HuH-7.5 (cell line): ENCODE measurements at places on chromosomes 1 and 21.
A peak's percentile ranks its signal among the peaks of the same experiment; 100 is the strongest.

DNA sequence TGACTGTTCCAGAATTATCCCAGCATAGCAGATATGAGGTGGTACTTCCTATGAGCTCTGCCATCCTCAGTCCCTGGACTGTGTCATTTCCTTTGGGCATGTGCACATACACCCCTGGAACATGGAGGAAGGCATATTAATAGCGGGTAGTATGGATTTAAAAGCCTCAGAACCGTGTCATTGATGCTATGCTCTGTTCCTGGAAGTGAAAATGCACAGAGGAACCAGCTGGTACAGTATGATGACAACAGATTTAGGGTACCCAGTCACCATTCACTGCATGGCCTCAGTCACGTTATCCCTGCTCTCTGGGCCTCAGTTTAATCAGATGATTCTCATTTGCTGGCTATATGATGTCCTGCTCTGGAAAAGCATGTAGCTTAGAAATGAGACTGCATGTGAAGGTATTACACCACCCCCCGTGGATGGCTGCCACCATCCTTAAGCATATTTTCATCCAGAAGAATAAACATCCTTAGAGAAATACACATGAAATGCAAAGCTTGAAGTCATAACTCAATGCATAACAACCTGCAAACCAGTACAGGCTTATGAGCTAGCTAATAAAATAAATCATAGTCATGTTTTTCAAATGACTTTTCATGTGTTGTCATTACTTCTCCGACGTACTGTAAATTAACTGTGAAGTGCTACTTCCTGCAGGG lies 37.8 kb downstream of the SETD4 start:
- DNase-seq: no peak

- no peak for DNase-seq
These were observed 2.5 kb downstream of the TMEM63A start for GRCh38 chr1:225879521-225880221.

DNA sequence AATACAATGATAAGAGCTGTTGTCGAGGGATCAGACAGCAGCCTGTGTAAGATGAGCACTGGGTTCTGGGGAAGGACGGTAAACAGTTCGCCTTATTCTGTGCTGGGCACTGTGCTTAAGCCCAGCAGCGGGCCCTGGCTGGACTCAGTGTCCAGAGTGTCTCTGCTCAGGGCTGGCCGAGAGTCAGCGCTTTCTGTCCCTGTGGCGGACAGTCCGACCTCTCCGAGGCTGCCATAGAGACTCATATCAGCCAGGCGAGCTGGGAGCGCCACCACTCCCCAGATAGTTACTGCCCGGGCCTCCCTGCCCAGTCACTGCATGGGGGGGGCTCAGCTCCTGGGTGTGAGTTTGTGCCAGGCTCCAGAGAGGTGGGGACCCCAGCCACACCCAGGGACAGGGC lies 14.7 kb upstream of the NPHP4 start:
- no peak for DNase-seq

- no peak for DNase-seq
These were observed 163.6 kb upstream of the C1orf21 start for GRCh38 chr1:184223216-184223615.

GRCh38 chr1:1365875-1366698 lies 7.7 kb upstream of the MXRA8 start:
- DNase-seq: no peak

- no peak for DNase-seq
These were observed 479.9 kb upstream of the PLXNA2 start for GRCh38 chr1:208724079-208724478.

DNA sequence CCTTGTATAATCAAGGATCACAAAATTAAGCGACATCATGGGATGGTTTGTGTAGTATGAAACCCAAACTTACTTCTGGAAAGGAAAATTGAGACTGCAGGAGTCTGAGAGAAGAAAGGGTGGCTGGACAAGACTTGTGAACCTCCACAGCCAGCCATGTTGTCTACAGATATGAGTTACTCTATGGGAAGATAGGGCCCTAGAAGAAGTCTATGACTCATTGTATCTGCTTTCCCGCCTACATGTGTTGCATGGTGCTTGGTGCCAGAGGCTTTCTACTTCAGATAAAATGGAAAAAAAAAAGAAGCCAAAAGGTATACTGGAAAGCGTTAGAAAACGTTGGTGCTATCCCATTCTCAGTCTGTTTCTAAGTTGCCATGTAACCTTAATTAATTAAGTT lies 18.7 kb upstream of the OR6N2 start:
- DNase-seq: no peak

- no peak for DNase-seq
These were observed 37.3 kb downstream of the C1orf21 start for GRCh38 chr1:184424157-184424556.

GRCh38 chr21:44450999-44451398 lies 4.3 kb upstream of the LRRC3 start:
- no peak for DNase-seq

DNA sequence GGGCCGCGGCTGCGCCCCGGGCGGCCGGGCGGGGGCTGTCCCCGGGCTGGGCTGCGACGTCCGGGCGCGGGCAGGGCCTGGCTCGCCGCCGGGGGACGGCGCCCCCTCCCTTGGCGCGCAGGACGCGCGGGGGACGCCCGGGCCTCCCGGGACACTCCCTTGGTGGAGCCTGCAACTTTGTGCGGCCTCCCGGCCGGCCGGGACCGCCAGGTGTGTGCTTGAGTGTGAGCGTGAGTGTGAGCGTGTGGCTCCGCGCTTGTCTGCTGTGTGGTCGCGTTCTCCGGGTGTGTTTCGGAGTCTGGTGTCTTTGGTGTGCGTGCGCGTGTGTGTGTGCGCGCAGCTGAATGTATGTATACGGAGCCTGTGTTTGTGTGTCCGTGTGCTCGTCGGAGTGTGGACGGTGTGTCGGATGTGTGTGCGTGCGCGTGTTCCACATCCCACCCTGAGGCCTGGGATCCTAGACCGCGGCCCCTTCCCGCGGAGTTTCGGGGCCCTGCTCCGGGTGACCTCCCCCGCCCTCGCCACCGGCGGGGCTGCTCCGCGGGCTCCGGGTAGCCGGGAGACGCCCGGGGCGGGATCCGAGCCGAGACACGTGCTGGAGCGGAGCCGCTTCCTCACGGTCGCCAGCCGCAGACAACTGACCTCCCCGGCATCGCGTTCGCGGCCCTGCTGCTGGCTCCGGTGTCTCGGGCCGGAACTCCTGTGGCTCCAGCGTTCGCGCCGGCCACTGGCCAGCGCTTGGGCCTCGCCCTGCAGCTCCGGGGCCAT lies 1.7 kb downstream of the PTPRU start:
- DNase-seq: peak; percentile 69

GRCh38 chr21:45387506-45387905 lies 17.5 kb upstream of the COL18A1 start:
- no peak for DNase-seq

DNA sequence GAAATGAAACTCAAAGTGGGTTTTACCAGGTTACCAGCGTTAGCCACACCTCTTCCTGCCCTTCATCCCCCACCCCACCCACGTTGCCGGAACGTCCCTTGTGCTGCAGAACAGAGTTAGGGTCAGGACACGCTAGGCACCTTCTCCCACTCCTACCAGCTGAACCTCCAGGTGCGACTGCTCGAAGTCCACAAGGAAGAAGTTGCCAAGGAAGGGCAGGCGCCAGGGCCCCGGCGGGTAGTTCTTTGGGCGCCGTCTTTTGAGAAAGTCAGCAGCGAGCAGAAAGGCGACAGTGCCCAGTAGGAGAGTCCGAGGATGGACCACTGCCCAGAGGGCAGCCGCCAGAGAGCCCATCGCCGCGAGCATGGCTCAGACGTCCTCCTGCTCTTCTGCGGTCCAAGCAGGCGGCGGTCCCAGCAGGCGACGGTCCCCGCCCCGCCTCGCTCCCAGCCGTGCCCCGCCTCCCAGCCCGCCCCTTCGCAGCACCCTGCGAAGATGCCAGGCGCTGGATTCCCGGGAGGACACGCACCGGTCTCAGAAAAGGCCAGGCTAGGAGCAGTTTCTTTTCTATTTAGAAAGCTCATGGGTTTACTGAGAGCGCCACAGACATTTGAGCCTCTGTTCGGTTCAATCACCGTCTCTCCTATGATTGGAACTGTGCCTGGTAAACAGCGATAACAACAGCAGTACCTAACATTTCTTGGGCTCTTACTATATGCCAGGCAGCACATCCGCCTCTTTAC lies at the start of gene CYP2J2:
TSS of gene CYP2J2 (minus strand) at position 393 of the 743 bp plus-strand sequence. CDS start at position 366, 27 bp downstream.
- peak; percentile 24 for DNase-seq

DNA sequence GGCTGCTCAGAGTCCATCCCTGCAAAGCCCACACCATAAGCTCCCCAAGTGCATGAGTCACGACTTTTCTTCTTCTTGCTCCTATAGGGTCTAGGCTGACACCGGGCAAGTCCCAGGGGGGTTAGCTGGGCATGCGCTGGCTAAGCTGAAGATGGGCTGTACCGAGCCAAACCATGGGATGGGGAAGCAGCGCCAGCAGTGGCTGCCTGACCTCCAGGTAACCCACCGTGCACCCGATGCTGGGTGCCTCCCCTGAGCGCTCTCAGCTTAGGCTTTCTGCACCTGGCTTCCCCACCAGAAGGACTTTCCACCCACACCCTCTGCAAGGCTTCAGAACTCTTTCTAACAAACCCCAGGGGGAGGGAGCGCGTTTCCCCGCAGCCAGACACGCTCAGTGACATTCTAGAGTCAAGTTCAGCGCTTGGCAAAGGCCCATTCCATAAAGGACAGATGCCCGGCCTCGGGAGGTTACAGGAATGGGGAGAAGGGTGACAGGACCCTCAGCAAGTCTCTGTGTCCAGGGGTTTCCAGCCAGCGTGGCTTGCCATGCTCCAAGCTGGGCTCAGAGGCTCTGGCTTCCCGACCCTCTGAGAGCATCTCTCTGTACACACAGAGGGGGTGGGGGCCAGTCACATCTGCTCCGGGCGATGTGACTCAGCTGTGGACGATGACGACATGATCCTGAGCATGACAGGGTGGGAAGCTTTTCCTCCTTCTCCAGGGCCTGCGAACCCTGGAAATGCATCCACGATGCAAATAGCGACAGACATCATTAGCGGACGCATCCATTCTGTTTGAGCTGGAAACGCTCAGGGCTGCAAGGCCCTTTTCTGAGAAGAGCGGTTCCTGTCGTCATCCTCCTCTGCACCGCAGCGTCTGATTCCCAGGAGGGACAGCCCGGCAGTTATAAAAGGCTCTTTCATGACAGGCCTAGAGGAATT lies 107.8 kb downstream of the SIK1 start:
- no peak for DNase-seq

- no peak for DNase-seq
These were observed 23.4 kb upstream of the ARF1 start for GRCh38 chr1:228058949-228059633.

GRCh38 chr1:12552111-12552888 lies 65.7 kb downstream of the DHRS3 start:
- DNase-seq: no peak

DNA sequence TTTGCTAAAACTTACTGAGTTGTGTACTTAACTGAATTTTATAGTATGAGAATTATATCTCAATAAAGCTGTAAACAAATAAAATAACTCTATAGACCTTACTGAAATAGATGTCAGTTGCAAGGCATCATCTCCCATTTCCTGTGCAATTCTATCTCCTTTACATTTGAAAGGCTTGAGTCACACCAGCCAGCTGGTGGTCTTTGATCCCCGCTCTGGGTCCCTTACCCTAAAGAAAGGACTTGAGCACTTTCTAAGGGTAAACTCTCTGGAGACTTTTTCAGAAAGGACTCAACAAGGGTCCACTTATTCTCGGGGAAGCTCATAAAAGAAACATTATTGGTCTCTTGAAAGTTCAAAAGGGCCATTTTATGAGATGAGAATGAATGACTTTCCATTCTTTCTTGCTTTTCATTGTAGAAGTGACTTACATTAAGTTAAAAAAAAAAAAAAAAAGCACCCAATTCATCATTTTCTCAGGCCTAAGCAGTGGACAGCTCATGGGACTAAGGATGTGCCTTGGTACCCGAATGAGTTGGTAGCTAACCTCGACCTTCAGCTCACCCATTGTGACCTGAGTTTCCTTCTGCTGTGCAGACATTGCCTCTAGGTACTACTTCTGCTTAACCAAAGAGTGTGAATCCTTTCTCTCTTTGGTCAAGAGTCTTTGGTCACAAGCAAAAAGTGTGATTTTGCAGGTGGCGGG lies 147.0 kb upstream of the COA6 start:
- no peak for DNase-seq

DNA sequence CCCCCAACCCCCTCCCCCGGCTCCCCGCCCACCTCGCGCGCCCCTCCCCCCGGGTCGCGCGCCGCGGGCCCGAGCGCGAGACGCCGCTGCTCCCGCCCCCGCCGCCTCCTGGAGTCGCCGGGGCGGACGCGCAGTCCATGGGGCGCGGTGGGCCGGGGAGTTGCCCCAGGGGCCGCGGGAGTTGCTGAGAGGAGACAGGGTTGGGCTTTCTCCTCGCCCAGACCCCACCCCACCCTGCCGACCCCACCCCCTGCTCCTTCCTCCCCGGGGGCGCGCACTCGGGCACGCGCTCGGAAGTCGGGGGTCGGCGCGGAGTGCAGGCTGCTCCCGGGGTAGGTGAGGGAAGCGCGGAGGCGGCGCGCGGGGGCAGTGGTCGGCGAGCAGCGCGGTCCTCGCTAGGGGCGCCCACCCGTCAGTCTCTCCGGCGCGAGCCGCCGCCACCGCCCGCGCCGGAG lies at the start of gene LAMC1:
TSS of gene LAMC1 (plus strand) at position 275 of the 455 bp plus-strand sequence. CDS start 297 bp downstream, outside the sequence.
- DNase-seq: peak; percentile 80

GRCh38 chr1:61213245-61214011 lies 131.1 kb downstream of the NFIA start:
- DNase-seq: no peak

DNA sequence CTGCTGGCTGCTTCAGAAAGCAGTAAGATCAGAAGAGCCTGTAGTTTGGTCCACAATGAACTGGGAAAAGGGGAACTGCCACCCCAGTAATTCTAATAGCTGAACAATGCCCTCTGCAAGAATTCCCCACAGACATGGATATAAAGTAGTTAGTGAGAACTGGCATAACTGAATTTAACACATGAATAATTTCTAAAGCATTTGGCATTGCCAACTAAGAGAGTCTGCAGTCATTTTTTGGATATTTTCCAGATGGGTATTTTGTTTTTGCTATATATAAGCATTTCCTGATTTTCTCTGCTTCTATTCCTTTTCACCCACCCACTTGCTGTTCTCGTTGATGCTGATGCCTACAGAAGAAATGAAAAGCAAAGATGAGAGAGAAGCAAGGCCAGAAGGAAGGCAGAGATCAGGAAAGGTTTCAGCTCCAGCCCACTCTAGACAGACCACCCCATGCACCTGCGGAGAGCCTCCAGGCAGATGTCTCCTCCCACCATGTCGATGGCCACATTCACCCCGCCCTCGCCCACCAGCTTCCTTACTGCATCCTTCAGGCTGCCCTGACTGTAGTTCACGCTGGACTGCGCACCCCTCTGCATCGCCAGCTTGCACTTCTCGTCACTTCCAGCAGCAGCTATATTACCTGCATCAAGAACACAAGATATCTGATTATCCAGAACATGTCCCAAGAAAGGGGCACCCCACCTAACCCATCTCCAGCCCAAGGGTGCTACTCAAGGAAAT lies 55.9 kb upstream of the SEC16B start:
- DNase-seq: no peak

GRCh38 chr1:8572106-8572505 lies 245.3 kb downstream of the RERE start:
- no peak for DNase-seq

GRCh38 chr1:24503870-24504523 lies 1.4 kb downstream of the RCAN3 start:
- DNase-seq: no peak

- DNase-seq: no peak
These were observed 51.3 kb upstream of the GFI1 start for GRCh38 chr1:92538048-92538412.
